D341Med (cell line): ENCODE measurements at places on chromosomes 5 and 9.

DNA sequence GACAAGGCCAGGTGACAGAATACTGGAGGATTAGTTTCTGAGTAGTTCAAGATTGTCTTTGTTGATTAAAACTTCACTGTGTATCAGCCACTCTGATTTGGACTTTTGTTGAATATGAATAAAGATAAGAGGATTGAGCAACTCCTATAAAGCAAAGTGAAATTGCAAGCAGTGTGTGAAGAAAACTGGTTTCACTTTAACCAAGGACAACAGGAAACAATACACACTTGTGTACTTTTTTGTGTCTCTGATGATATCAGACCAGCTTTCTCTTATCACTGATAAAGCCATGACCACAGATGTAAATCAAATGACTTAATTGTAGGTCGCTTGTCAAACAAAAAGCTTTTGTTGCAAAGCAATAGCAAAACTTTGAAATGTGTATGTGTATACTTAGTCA is 268.6 kb downstream of the FER start:
- DNase-seq: no peak

- DNase-seq: no peak
Observed at GRCh38 chr9:37678789-37679273, 28.1 kb downstream of the FRMPD1 start.

DNA sequence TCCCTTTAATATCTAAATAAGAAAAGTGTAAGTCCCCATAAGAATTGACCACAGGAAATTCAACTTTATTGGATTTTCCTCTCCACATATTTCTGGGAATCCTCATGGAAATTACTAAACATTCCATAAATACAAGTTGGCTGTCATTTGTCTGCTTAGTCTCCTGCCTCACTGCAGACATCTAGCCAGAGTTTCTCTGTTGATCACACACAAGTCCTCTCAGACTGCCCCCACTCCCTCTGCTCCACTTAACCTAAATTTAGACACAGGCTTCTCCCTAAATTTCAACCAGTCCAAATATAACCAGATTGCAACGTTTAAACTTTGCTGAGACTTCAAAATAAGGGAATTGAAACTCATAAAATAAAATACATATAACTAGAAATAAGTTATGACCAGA is 982.1 kb downstream of the DTWD2 start:
- no peak for DNase-seq

- no peak for DNase-seq
Observed at GRCh38 chr5:84603568-84604185, 219.0 kb upstream of the EDIL3 start.

- no peak for DNase-seq
Observed at GRCh38 chr5:67350618-67351201, 154.1 kb upstream of the CD180 start.

- DNase-seq: no peak
Observed at GRCh38 chr5:159902444-159903121, 13.7 kb upstream of the ADRA1B start.

DNA sequence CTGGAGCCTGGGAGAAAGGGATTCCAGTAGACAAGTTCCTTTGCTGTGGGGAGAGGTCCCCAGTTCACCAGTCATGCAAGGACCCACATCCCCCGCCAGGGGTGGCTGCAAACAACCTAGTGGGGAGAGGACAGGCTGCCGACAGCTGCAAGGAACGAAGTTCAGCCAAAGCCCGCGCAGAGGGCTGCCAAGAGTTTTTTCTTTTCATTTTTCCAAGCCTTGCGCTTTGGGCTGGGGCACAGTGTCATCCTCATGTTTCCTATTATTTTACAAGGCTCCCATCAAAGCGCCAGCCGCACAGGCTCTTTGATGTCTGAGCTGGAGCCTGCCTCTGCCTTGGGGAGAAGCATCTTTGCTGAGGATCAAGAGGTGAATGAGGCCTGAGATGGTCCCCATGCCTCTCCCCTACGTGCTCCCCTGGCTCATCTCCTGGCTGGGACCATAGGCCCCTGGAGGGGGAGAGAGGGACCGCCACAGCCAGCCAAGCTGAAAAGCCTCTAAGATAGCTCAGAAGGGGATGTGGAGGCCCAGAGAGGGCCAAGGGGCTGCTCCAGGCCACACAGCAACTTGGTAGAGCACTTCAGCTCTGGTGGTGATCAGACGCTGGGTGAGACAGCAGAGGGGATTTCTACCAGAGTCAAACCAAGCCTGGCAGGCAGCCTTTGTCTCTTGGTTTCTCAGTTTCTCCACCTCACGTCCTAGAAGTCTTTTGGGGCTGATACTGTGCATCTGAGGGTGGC is 50.4 kb upstream of the SYNPO start:
- peak; percentile 53 for DNase-seq

DNA sequence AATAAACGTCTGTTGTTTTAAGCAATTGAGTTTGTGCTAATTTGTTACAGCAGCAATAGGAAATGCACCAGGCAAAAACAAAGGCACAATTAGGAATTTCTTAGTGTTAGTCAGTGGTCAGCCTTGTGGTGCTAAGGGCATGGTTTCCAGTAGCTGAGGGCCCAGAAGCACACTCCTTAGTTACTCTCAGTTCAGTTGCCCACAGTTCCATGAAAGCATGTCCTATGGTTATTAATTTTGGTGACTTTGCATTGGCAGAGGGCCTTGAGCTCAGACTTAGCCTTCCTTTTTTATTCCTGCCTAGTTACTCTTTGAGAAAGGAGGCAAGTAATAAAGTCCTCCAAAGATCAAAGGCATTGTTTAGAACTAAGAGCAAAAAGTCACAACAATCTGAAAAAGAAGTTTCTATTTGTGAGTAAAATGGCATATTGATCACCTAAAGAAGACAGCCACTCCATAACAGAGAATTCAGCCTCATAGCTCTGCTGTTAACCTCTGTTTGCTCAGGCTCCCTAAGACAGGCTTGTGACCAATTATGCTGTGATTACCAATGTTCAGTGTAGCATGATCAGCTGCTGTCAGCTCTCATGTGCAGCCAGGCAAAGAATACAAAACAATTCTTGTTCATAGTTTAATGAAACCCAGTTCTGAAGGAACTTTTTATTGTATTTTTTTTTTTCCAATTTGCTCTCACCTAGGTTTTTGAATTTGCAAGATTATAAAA is 57.0 kb upstream of the MROH2B start:
- no peak for DNase-seq

GRCh38 chr5:61993295-61993927 is 312.6 kb upstream of the KIF2A start:
- no peak for DNase-seq

DNA sequence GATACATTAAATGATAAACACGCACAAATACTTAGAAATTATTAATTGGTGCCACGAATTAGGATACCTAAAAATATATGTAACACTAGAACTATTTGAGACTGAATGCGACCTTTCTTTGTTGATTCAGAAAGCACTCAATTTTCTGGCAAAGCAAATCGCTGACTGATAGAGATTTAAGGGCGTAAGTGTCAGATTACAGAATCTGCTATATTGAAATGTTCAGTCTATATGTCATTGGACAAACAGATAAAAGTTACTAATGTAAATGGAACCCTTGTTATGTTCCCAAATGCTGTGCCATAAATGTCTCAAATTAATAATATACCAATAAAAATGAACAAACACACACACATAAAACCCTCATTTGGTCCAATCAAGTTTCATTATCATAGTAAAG is 137.9 kb downstream of the MPDZ start:
- no peak for DNase-seq

- DNase-seq: peak; percentile 26
Observed at GRCh38 chr5:134070725-134071613, 43.5 kb upstream of the TCF7 start.

DNA sequence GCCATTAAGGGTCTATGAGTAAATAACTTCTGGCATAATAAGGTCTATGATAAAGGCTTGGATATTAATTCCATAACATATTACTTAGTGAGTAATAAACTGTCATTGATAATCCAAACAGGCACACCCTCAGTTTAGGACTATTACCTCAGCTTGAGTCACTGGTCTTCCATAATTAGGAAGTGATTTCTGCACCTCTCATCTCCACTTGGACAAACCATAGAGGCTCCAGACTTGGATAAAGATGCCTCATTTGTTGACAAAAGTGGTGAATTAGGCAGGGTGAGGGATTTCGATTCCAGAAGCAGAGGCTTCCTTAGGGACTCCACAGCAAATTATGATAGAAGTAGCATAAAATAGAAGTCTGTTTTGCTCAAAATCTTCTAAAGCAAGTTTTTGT is 127.5 kb upstream of the MTAP start:
- no peak for DNase-seq

GRCh38 chr5:138955013-138955660 is 80.0 kb upstream of the LRRTM2 start:
- DNase-seq: peak; percentile 75

DNA sequence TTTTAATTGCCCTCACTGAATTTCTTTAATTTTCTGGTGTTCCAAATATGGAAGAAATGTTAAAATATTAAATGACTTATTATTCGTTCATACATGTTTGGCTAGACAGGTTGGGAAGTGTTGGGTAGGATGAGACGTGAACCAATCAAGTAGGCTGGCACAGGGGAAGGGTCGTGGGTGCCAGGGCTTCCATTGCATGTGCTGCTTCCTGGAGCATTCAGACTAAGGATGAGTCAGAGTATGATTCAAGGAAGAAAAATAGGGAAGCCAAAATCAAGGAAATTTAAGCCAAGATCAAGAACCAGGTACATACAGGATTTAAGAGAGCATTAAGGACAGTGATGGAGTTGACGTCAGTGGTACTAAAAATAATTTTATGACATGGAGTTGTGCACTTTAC is 2068.0 kb downstream of the MAT2B start:
- DNase-seq: no peak

GRCh38 chr9:80899208-80899607 is 790.1 kb downstream of the TLE1 start:
- DNase-seq: no peak

GRCh38 chr9:112894699-112895098 is 4.0 kb upstream of the SLC46A2 start:
- no peak for DNase-seq

DNA sequence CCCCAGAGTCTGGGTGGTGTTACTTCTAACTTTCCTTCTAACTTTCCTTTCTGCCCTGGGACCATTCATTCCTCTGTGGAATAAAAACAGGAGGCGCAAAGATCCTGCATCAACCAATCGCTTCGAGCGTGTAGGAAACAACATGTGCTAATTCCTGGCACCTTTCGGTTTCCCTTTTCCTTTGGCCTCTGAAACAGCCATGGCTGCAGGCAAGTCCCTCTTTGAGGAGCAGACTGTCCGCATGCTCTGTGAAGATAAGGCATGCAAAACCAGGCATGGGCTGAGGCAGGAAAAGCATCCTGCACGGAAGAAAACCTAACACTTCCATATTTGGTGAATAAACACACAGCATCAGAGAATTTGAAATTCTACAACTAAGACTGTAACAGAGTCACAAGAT is 128.3 kb downstream of the HSD17B3 start:
- DNase-seq: no peak

- peak; percentile 27 for DNase-seq
Observed at GRCh38 chr5:132259069-132259851, 1.8 kb downstream of the PDLIM4 start.

DNA sequence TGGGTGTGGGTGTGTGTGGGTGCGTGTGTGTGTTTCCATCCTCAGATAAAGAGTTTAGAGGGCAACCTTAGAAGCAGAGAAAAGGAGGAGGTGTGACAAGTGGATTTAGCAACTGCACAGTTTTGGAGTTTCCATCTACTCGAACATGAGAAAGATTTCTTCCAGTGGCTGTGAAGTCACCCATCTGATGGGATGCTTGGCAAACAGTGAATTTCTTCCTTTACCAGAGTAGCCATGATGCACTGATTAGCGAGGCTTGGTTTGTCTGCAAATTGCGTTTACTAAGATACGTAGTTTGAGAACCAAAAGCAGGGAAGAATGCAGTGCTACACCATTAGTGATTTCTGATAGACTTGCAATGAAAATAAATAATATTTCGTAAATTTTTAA is 791 bp upstream of the STARD4 start:
- no peak for DNase-seq

GRCh38 chr9:21550392-21550791 is 68.3 kb upstream of the IFNE start:
- DNase-seq: no peak

DNA sequence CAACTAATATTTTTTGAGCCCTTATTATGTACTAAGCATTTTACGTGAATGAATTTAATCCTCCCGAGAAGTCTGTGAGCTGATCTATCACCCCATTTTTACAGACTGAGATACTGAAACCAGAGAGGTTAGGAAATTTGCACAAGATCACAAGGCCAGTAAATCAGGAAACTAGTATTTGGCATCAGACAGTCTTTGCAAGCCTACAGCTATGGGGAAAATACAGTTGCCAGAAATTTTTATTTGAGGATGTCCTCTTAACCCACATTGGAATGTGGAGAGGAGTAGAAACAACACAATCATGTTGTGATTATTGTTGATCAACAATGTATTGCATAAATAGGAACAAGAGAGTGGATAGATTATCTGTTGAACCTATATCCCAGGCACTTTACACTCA is 2.3 kb upstream of the SLC46A2 start:
- no peak for DNase-seq

DNA sequence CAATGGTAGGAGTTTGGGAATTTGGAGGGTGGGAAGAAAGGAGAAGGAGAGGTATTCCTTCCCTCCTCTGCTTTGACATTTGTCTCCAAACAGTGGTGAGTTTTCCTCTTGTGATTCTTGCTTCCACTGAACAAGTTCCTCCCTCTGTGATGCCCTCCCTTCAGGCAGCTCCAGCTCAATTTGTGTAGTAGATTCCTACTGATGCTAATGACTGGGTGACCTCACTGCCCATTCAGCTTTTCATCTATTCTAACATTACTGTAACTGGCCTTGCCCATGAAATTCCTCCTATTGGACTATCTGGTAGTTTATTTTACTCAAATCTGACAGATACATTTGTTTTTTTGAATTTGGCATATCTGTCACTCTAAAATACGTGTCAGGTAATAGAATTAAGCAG is 121.4 kb downstream of the NFIB start:
- DNase-seq: no peak

GRCh38 chr9:5364294-5365024 is 24.8 kb upstream of the RLN1 start:
- DNase-seq: no peak

- no peak for DNase-seq
Observed at GRCh38 chr5:77924081-77924480, 147.9 kb upstream of the TBCA start.

DNA sequence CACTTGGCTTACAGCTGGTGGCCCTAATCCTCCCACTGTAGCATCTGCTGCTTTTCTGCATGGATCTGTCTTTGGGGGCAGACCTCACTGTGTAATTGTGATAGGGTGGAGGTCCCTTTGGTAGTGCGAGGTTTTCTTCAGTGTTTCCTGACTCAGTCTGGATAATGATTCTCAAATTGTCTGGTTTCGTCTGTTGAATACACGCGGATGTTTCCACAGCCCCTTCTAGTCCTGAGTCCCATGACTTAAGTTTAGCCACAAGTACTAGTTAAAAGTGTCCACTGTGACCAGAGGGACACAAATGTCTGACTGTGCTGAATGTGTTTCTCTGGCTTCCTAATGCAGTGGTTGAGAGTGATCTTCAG is 70.5 kb downstream of the LMNB1 start:
- peak; percentile 62 for DNase-seq

DNA sequence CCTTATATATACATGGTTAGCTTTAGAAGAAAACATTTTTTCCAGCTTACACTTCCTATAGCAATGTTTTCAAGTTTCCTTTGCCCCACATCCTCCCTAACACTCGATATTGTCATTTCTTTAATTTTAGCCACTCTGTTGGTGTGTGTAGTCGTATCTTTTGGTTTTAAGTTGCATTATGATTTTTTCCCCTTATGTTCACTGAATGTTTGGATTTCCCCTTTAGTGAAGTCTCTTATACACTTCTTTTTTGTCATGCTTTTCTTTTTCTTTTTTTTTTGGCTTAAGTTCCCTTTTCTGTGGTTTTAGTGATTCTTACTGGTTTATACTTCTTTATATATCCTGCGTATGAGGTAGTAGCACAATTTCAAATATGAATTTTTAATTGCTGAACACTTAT is 58.8 kb downstream of the KDM4C start:
- DNase-seq: no peak
